ENCODE measurements at places on chromosomes 3 and 15. TPM values are rescaled to one million over a fixed set of nuclear protein-coding genes. Genes with fewer than 3 reads are reported as not detected.

- H3K36me3 ChIP-seq: no peaks in the 10 kb centered on the region
- peak overlapping the region; percentile 92 for H3K4me3 ChIP-seq
- no peaks in the 10 kb centered on the region for H3K4me1 ChIP-seq
- H3K27ac ChIP-seq: peak overlapping the region; percentile 92
- H3K27me3 ChIP-seq: no peaks in the 10 kb centered on the region
Observed at GRCh38 chr15:45185903-45186770, 1.6 kb downstream of the SHF start.

- no peak for DNase-seq
- no peak overlapping the region for H3K27ac ChIP-seq
- no peaks in the 10 kb centered on the region for H3K36me3 ChIP-seq
- H3K4me3 ChIP-seq: no peak overlapping the region
- H3K27me3 ChIP-seq: no peaks in the 10 kb centered on the region
Observed at GRCh38 chr3:28612232-28612631, 263.6 kb upstream of the AZI2 start.

GRCh38 chr15:47670365-47670764, 46.9 kb upstream of the SEMA6D start:
- H3K27me3 ChIP-seq: no peaks in the 10 kb centered on the region
- H3K27ac ChIP-seq: no peak overlapping the region
- DNase-seq: no peak
- no peaks in the 10 kb centered on the region for H3K4me1 ChIP-seq
- no peak overlapping the region for H3K4me3 ChIP-seq

DNA sequence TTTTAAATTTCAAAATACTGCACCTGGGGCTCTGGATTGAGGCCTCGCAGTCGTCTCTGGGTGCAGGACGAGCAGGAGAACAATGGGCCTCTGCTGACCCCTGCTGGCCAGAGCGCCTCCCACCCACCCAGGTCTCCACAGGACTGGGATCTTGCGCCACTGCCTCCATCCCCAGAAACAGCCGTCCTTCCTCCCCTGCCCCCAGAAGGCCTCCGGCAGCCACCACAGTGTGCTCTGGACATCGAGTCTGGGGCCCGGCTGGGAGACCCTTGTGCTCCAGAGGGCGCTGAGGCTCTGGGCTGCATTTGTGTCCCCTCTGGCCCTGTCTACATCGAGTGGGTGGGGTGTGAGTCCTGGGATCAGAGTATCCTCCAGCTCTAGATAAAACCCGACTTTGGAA, 6.7 kb upstream of the ACSBG1 start:
- peak; percentile 93 for DNase-seq
- H3K36me3 ChIP-seq: no peaks in the 10 kb centered on the region
- H3K4me1 ChIP-seq: peaks cover 11% of the 10 kb centered on the region
- H3K27ac ChIP-seq: no peak overlapping the region

- no peaks in the 10 kb centered on the region for H3K27me3 ChIP-seq
- H3K4me3 ChIP-seq: no peak overlapping the region
- H3K4me1 ChIP-seq: no peaks in the 10 kb centered on the region
Observed at GRCh38 chr3:46677411-46677726, 16.1 kb downstream of the ALS2CL start.

DNA sequence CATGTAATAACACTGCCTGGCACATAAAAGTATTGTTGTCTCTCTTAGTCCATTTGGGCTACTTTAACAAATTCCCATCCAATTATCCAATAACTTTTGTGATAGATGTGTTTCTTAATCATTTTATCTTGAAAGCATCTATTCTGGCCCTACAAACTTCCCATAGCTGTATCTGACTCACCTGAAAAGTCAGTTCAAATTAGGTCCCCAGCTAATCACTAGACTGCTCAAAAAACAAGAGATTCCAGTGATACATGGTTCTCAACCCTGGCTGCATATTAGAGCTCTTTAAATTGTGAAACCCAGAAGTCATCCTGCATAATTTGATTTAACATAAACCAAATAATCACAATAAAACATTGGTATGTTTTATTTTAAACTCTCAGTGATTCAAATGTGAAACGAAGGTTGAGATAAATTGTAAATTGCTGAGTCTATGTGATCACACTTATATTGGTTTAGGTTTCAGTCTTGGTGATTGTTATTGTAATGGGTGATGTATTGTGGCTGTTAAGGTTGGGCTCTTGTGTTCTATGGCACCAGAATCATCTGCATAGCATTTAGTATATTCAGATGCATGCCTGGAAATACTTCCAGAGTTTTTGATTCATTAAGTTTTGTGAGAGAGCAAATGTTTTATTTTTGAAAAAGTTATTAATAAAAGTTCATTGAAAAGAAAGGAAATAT, 268.9 kb upstream of the KCNMB2 start:
- no peak for DNase-seq
- H3K36me3 ChIP-seq: no peaks in the 10 kb centered on the region
- H3K4me1 ChIP-seq: no peaks in the 10 kb centered on the region
- H3K27me3 ChIP-seq: no peaks in the 10 kb centered on the region
- no peak overlapping the region for H3K27ac ChIP-seq

DNA sequence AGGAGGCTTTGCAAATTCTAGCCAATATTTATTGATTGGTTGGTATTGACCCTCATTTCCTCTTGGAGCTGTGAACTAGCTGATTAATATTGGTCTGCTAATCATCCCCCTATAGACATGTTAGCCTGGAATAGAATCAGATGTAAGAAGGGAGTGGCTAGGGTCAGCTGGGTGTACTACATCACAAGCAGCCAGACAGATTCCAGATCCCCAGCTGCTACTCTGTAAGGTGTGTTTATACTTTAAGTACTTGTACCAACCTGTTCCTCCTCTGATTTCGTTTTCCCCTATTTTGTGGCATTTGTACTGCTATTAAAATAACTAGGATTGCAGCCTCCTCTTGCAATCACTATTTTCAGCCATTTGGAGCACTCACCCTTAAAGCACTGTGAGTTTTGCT, 49.9 kb downstream of the PARP15 start:
- no peak overlapping the region for H3K4me3 ChIP-seq
- no peak overlapping the region for H3K27ac ChIP-seq
- H3K27me3 ChIP-seq: no peaks in the 10 kb centered on the region
- no peak for DNase-seq

- H3K4me1 ChIP-seq: peaks cover 17% of the 10 kb centered on the region
- peak; percentile 72 for DNase-seq
- H3K4me3 ChIP-seq: peak overlapping the region; percentile 69
Observed at GRCh38 chr3:57227930-57228751, 612 bp downstream of the APPL1 start.

- no peak for DNase-seq
- peak within 1 kb of the TSS; percentile 14 for H3K4me3 ChIP-seq
- H3K4me1 ChIP-seq: peaks cover 8% of the 10 kb centered on the region
- H3K27me3 ChIP-seq: peaks cover 18% of the 10 kb centered on the region
Observed at GRCh38 chr15:89496155-89497098, at the start of gene RHCG. Gene RHCG (minus strand): TSS chr15:89496583. CDS start chr15:89496544, 39 bp downstream.

DNA sequence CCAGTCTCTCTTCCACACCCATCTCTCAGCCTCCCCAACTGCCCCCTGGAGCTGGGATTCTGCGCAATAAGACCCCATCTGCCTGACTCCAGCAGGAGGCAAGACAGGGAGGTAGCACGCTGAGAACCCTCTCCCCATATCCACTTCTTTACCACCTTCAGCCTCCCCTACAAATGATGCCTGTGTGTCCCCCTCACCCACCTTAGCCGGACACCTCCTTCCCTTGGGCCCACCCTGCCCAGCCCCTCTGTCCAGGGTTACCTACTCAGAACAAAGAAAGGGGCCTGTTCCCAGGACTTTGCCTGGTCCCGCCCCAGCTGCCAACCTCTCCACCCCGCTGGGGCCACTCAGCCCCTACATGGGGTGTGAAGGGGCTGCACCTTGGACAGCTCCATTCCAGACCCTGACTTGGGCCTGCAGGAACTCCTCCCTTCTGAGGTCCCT, 40.8 kb upstream of the ATP2B2 start:
- no peaks in the 10 kb centered on the region for H3K36me3 ChIP-seq
- no peaks in the 10 kb centered on the region for H3K27me3 ChIP-seq
- no peaks in the 10 kb centered on the region for H3K4me1 ChIP-seq
- H3K4me3 ChIP-seq: no peak overlapping the region

- no peaks in the 10 kb centered on the region for H3K36me3 ChIP-seq
- no peak for DNase-seq
- H3K27me3 ChIP-seq: no peaks in the 10 kb centered on the region
Observed at GRCh38 chr3:16309558-16309957, 44.5 kb downstream of the OXNAD1 start.

GRCh38 chr15:94119298-94119811, 112.0 kb upstream of the MCTP2 start:
- H3K36me3 ChIP-seq: no peaks in the 10 kb centered on the region
- no peak overlapping the region for H3K4me3 ChIP-seq
- no peaks in the 10 kb centered on the region for H3K4me1 ChIP-seq
- peak; percentile 76 for DNase-seq
- peak overlapping the region; percentile 69 for H3K27ac ChIP-seq

DNA sequence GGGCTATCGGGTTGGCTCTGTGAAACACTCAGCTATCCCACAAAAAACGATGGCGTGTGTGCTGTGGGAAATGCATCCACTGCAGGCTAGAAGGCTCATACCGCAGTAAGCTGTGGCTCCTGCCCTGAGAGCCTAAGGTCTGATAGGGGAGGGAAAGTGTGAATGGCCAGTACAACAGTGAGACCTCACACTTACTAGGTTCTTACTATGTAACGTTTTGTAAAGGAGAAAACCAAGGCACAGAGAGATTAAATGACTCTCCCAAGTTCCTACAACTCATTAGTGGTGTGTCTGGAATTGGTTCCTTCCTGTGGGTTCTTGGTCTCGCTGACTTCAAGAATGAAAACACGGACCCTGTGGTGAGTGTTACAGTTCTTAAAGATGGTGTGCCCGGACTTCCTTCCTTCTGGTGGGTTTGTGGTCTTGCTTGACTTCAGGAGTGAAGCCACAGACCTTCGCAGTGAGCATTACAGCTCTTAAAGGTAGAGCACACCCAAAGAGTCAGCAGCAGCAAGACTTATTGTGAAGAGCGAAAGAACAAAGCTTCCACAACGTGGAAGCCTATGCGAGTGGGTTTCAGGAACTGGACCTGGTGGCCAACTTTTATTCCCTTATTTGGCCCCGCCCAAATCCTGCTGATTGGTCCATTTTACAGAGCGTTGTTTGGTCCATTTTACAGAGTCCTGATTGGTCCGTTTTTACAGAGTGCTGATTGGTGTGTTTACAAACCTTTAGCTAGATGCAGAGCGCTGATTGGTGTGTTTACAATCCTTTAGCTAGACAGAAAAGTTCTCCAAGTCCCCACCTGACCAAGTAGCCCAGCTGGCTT, 161.7 kb downstream of the POLR2M start:
- no peak overlapping the region for H3K4me3 ChIP-seq
- no peak for DNase-seq
- no peak overlapping the region for H3K27ac ChIP-seq
- no peaks in the 10 kb centered on the region for H3K4me1 ChIP-seq
- no peaks in the 10 kb centered on the region for H3K27me3 ChIP-seq
- no peaks in the 10 kb centered on the region for H3K36me3 ChIP-seq

DNA sequence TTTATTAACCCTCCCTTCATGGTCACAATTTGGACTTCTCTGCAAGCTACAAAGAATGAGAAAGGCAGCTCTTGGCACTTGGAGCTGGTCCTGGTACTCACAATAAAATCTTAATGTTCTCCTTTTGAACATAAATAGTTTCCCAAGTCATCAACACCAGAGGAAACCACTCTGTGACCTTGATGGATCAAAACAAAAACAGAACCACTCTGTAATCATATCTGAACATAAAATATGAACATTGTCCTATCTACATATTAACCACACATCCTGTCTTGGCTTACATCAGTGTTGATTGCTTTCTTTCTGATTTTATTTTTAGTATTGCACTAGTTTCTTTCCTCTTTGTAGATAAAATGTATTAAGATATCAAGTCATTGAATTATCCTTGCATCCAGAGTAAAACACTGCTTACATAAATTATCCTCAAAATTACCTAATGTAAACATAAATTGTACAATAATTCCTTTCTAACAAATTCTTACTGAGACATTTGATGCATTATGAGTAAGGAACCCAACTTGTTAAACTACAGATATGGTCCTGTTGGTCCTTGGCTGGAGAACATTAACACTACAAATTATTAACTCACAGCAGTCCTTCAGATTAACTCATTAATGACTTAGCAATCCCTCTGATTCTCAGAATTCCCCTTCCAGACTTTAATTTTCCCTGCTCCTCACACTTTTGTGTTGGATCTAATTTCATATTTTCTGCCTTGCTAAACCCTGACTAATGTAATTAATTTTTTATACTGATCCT, 860.5 kb downstream of the DIPK2A start:
- no peak for DNase-seq
- H3K27me3 ChIP-seq: no peaks in the 10 kb centered on the region
- H3K36me3 ChIP-seq: no peaks in the 10 kb centered on the region
- H3K4me1 ChIP-seq: no peaks in the 10 kb centered on the region
- H3K27ac ChIP-seq: no peak overlapping the region

GRCh38 chr15:26298659-26299170, 435.6 kb upstream of the ATP10A start:
- DNase-seq: no peak
- no peaks in the 10 kb centered on the region for H3K36me3 ChIP-seq
- no peak overlapping the region for H3K4me3 ChIP-seq

DNA sequence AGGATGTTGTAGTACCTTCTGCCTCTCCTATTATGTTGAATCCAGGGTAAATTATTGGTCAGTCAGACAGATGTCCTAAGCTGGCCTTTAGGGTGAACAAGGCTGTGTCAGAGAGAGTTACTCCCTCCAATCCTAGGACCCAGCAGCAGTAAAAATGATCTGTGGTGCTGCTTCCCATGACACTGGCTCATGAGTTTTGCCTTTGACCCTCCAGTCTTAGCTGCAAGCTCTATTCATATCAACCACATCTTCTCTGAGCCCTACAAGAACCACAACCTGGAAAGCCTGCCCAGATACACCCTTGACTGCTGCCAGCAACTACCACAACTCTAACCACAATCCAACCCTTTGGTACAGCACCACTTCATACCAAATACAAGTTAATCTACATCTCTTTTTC, 27.2 kb upstream of the PHLDB2 start:
- no peaks in the 10 kb centered on the region for H3K4me1 ChIP-seq
- no peak for DNase-seq
- no peak overlapping the region for H3K27ac ChIP-seq
- no peak overlapping the region for H3K4me3 ChIP-seq

Gene ELL3
- total RNA-seq: 1.9 TPM

Gene NR2E3
- total RNA-seq: not detected

Gene SPSB4
- 0.27 TPM for total RNA-seq

Gene NUP210
- total RNA-seq: 1.4 TPM

Gene NR1I2
- 1.1 TPM for total RNA-seq

Gene PRSS50
- total RNA-seq: 1.1 TPM

Gene ZMYND10
- 1.2 TPM for total RNA-seq

Gene FOXB1
- total RNA-seq: not detected

Gene MASP1
- total RNA-seq: 93.5 TPM

Gene SKOR1
- 1.1 TPM for total RNA-seq

Gene CHRM5
- not detected for total RNA-seq

Gene ACP3
- 1.5 TPM for total RNA-seq

Gene MORC1
- not detected for total RNA-seq

Gene CAND2
- total RNA-seq: 24.9 TPM

Gene ERC2
- 0.83 TPM for total RNA-seq

Gene RBP2
- total RNA-seq: not detected

Gene C3orf70
- 39.9 TPM for total RNA-seq

Gene SLITRK3
- total RNA-seq: 12.5 TPM

Gene ITIH1
- total RNA-seq: not detected

Data from sigmoid colon (tissue), 7 donors.